ENCODE measurements at places on chromosomes 1 and 21.

GRCh38 chr1:240245629-240246020, 153.9 kb downstream of the FMN2 start:
- DNase-seq = no peak

- no peak for DNase-seq
Observed at GRCh38 chr1:47927165-47927564, 70.0 kb downstream of the TRABD2B start.

DNA sequence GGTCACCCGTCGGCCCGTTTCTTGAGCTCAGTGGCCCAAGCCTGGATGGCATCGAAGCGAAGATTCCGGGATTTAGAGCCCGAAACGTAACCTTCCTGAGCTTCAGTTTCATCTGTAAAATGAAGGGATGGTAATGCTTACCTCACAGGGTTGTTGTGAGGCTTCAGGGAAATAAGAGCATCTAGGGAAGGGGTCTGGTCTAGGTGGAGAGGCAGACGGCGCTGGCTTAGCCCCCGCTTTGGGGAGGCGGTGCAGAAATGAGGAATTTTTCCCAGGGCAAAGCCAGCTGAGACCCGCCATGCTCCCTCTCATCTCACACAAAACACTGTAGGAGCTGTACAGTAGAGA, 717 bp upstream of the MYCL start:
- no peak for DNase-seq

DNA sequence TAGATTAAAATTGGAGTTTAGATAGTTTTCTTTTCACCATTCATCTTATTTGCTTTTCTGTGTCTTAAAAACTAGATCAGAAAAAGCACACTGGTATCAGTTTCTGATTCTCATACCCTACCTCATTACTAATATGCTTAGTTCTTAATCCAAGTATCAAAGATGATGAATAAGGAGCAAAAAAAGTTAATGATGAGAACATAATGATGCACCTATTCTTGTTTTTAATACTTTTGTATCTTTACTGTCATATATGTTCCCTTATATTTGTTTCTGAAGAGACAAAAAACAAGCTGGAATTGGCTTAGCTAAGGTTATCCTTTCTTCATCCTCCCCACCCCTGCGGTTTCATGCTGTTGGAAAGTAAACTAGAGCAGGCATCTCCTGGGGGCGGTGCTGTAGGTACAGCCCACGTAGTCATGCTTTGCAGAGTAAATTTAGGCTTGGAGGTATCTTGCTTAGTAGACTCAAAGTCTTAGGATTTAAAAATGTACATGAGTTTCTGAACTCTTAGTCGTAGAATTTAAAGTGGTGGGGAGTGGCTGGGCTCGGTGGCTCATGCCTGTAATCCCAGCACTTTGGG, 16.4 kb downstream of the CNIH4 start:
- DNase-seq = no peak

DNA sequence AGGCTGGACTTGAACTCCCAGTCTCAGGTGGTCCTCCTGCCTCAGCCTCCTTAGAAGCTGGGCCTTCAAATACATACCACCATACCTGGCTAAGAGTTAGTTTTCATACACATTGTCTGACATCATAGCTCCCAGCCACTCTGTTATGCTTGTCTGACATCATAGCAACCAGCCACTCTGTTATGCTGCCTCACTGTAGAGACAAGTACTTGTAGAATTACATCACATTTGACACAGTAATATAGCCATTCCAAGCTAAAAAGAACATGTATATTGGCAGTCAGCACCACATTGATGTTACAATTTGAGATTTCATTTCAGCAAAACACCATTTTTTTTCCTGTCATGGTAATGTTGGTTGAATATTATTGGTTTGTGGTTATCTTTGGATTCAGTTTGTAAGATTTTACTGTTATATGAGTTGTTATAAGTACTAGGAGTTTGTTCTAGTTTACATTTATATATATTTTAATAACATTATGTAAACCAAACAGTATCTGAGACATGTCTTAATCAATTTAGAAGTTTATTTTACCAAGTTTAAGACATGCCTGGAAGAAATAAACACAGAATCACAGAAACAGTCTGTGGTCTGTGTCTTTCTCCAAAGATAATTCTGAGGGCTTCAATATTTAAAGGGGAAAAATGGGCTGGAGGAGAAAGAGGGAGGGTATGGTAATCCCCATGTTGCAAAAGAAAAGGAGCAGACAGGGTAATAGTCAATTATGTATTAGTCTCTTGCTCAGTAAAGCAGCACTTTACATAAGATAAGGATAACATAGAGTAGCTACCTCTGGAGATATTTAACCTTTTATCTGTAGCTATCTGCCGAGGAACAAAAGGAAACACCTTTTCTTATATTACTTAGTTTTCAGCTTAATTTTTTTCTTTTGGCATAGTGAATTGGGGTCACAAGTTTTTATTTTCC, 43.0 kb downstream of the XPR1 start:
- DNase-seq = no peak

GRCh38 chr1:156480411-156481192, 20.0 kb downstream of the MEF2D start:
- peak; percentile 60 for DNase-seq

- no peak for DNase-seq
Observed at GRCh38 chr1:10471411-10472219, 714 bp downstream of the DFFA start.

- DNase-seq = no peak
Observed at GRCh38 chr1:80566123-80566522, 1234.6 kb upstream of the ADGRL2 start.

DNA sequence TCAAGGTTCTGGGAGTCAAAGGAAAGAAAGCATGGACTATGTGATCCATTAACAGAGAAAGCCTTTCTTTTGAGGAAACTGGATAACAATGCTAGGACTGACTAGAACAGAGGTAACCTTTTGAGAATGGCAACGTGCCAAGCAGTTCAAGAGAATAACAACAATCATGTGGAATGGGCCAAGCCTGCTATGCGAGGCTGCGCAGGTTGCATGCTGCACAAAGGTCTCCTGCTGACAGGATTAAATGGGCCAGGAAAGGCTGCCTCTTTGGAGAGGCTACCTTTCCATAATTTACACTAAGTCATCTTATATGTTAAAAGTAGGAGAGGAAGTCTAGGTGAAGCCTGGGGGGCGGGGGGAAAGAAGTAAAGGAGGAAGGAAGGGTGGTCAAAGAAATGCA, 5.8 kb downstream of the PCNX2 start:
- DNase-seq = no peak

GRCh38 chr1:116375148-116375886, 2.3 kb downstream of the ATP1A1 start:
- no peak for DNase-seq

GRCh38 chr1:7363450-7363849, 407.6 kb upstream of the VAMP3 start:
- no peak for DNase-seq

DNA sequence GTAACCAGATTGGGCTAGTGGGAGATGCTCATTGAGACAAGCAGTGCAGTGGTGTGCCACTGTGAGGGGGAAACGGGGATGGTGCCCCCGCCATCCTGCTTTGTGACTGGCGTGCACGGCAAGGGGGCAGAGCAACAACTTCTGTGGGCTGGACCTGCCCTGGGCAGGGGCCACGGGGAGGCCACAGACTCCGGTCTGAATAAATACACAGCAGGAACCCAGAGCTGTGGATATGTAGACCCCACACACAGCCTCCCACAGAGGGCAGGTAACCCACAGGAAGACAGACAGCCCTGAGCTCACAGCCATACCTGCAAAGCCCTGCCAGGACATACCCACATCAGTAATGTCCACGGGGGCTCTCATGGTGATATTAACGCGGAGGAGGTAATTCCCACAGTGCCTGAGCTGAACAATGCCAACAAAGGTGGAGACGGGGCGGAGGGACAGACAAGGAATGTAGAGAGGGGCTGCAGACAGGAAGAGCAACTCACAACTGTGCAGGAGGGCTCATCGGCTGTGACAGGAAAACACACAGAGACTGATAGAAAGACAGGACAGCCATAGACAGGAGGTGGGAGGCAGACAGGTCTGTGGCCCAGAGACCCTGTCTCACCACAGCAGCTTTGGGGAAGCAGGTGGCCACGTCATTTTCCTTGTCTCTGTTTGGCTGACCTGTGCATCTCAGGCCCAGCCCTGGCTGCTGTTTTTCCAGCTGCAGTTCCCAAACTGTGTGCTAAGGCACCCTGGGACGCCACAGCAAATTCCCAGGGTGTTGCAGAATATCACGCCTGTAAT, 4.9 kb upstream of the WNT3A start:
- no peak for DNase-seq

- DNase-seq = no peak
Observed at GRCh38 chr1:85359874-85360721, 83.7 kb upstream of the BCL10 start.

- no peak for DNase-seq
Observed at GRCh38 chr21:40070871-40071270, 203.6 kb downstream of the PCP4 start.

- no peak for DNase-seq
Observed at GRCh38 chr1:218760601-218761570, 412.8 kb upstream of the LYPLAL1 start.

DNA sequence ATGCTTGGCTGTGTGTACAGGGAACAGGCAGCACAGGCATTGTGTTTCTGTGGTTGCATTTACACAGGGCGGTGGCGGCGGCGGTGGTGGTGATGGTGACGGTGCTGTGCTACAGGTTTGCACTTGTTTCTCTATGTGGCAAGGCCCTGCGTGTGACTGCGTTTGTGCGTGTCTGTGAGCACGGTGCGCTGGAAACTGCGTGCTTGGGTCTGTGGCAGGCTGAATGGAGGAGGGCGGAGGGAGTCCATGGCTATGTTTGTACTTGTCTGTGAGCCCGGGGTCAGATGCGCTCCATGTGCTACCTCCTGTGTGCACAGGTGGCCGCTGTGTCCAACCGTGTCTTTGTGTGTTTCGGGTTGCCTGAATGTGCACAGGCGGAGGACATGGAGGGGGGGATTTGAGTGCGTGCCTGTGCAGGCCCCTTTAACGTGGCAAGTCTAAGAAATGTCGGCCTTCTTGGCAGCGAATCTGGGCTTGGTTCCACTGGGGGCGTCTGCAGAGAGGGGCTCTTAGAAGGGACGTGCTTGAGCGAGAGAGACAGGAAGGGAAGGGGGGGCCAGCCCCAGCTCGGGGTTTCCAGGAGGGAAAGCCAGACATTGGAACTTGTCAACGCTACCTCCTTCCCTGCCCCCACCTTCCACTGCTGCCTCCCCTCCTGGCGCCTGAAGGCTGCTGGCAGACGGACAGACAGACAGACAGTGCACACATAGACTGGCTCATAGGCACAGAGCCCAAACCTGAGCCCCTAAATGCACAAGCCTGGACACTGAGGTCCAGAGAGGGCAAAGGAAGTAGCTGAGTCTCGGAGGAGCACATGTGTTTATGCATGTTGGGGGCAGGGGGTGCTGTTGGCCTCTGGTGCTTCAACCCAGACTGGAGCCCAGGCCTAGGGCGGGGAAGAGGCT, 32.7 kb upstream of the WASF2 start:
- peak; percentile 32 for DNase-seq

DNA sequence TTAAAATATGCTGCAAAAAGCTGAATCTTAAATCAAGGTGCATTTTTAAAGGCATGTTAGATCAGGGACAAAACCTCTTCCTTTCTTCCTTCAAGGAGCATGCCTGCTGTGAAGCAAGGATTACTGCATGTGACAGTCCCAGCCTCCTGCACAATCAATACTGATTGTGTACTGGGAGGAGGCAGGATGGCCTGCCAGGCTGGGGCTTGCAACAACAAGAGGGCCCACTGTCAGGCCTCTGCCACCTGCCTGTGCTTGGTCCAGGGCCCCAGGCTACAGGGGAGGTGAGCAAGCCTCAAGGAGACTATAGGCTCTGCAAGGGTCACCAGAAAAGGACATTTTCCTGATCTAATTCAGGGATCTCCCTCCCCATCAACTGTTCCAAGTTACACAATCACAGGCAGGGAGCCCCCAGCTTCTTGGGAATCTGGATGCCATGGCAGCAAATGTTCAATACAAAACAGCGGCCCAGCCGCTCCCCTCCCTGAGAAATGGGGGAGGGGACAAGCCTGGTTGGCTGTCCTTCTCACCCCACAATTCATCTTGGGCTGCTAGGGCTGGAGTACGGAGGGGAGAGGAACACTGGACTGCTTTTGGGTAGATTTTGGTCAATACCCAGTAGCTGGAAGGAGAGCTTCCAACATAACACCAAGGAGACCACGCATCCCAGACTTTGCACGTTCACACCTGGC, 76.7 kb downstream of the SSBP3 start:
- DNase-seq = no peak

GRCh38 chr1:100353071-100353801, 930 bp downstream of the CDC14A start:
- DNase-seq = no peak

DNA sequence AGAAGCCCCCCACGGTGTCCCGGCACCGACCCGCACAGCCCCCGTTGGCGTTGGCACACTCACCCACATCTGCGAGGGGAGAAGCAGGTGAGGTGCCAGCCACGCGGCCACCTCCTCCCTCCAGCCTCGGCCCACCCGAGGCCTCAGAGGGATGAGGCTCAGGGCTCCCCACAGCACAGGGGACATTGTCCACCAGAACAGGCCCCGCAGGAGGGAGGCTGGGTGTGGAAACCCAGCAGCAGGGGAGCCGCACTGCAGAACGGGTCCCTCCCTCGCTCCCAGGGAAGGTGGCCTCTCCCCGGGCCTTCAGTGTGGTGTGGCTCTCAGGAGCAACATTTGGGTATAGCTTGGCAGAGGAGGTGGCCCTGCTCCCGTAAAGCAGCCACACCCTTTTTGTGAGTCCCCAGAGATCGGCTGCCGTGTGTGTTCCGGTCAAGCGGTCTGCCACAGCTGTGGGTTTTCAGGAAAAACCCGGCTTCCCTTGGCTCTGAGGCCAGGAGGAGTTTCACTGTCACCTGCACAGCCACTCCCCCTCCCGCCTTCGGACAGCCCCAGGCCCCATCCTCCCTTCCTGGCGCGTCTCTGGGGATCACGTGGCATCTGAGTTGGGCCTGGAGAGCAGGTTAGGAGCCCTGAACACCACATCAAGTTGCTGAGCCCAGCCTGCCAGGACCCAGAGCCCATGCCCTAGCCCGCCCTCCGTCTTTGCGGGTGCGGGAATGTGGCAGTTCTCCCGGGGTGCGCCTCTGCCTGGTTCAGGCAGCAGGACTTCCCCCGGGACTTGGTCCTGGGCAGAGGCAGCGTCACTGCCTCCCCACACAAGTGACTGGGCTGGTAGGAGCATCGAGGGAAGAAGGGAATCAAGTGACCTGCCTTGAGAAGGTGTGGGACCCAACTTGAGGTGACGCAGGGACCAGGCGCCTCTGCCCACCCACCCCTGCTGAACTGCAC, 64.0 kb downstream of the MEGF6 start:
- no peak for DNase-seq

- DNase-seq = no peak
Observed at GRCh38 chr1:212125654-212126053, 90.1 kb downstream of the DTL start.

DNA sequence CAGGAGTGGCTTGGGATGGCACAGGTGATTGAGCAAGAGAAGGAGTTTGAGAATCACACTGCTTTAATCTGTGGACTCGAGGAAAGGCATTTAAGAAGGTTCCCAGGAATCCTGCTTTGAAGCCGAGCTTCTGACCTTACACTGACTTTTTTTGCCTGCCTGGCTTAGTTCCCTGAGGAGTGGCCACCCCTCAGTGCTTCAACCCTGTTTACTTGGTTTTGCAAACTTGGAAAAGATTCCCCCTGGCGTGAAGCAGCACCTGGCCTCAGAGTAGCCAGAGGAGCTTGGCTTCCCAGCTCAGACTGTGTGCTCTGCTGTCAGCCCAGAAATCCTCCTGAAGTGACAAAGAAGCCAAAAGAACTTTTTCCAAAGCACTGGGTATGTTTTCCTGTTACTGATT, 48.5 kb upstream of the LDLRAP1 start:
- no peak for DNase-seq

GRCh38 chr1:10189659-10190058, 20.7 kb upstream of the KIF1B start:
- no peak for DNase-seq

All from Jurkat, Clone E6-1 (cell line).